ENCODE measurements at places on chromosomes 3 and 15.

DNA sequence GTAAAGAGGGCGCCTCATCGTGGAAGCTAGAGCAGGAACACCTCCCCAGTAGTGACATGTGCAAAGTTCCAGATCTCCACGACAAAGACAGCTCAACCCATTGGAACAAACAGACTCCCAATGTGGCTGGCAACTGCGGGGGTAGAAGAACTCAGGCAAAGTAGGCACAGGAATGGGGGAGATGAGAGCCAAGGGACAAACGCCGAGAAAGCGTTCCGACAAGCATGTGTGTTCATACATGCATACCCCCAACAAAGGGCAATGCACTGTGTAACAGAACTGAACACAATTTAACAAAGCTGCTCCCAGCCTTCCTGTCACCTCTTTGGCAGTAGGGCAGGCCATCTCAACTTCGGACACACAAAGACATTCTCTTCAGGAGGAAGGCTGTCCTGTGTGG lies 11.6 kb downstream of the RCCD1 start:
- no peak overlapping the region for H3K27ac ChIP-seq
- peaks cover 24% of the 10 kb centered on the region for H3K36me3 ChIP-seq
- no peak overlapping the region for H3K4me3 ChIP-seq
- no peaks in the 10 kb centered on the region for H3K4me1 ChIP-seq
- no peaks in the 10 kb centered on the region for H3K27me3 ChIP-seq
- DNase-seq = no peak

GRCh38 chr15:52071570-52071969 lies 41.0 kb downstream of the BCL2L10 start:
- H3K36me3 ChIP-seq = no peaks in the 10 kb centered on the region
- DNase-seq = no peak
- no peak overlapping the region for H3K4me3 ChIP-seq
- H3K27me3 ChIP-seq = no peaks in the 10 kb centered on the region

DNA sequence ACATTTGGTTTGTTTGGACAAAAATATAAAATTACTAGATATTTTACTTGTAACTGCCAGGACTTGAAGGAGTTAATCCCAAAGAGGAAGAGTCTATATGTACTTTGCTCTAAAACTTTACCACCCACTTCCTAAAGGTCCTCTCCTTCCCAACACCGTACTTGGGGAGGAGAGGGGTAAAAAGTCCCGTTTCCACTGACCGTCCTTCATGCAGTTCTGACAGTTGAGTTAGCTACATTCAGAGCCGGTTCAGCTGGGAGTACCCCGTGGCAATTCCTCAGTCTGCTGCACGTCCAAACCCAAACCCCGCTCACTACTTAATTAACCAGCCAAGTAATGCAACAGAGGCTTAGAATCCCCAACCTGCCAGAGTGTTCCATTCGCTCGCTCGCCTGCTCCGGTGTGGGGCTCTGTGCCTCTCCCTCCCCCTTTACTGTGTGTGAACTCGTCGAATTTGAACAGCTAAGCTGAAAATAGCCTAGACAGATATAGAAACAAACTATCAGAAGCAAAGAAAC lies 519.7 kb downstream of the FOXP1 start:
- H3K27ac ChIP-seq = peak overlapping the region; percentile 67
- H3K27me3 ChIP-seq = no peaks in the 10 kb centered on the region
- peak overlapping the region; percentile 33 for H3K4me3 ChIP-seq

- H3K27me3 ChIP-seq = no peaks in the 10 kb centered on the region
- H3K4me1 ChIP-seq = no peaks in the 10 kb centered on the region
- H3K4me3 ChIP-seq = no peak overlapping the region
- H3K27ac ChIP-seq = no peak overlapping the region
Measured at GRCh38 chr3:85631070-85631469, 672.3 kb downstream of the CADM2 start.

DNA sequence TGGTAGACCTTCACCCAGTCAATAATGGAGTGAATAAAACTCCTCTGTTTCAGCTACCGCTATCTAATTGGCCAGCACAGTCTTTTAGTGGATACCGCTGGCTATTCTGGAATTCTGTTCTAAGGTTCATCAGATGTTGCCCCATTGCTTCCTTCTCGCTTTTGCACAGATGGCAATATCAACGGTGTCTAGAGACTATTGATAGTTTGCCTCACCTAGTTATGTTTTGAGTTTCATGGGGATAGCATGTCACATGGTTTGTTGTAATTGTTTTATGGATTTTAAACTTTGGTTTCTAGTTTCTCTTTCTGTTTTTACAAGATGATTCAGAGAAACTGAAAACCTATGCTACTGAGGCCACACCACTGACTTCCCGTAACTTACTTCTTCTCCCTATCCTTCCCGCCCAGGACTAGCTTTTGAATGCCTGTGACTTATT lies 2.0 kb downstream of the XRN1 start:
- H3K27ac ChIP-seq = no peak overlapping the region
- H3K27me3 ChIP-seq = no peaks in the 10 kb centered on the region
- peaks cover 18% of the 10 kb centered on the region for H3K4me1 ChIP-seq

GRCh38 chr3:127585163-127585812 lies 5.2 kb downstream of the TPRA1 start:
- H3K4me3 ChIP-seq = no peak overlapping the region
- no peaks in the 10 kb centered on the region for H3K36me3 ChIP-seq
- DNase-seq = no peak
